A549 treated with Hydrocortisone at 1 μM for 4 hours (cell line): ENCODE measurements at places on chromosomes 5 and 9. TPM values are rescaled to one million over a fixed set of nuclear protein-coding genes. Genes with fewer than 3 reads are reported as not detected.

C1QTNF3 gene
- total RNA-seq, result 0.09 to 0.39 TPM (median 0.25 TPM) in 5 replicates

SAPCD2 gene
- total RNA-seq, result 17.6 to 24.7 TPM (median 21.7 TPM) in 5 replicates

LEAP2 gene
- total RNA-seq, result 0.62 to 1.0 TPM (median 0.97 TPM) in 5 replicates

GABRA6 gene
- total RNA-seq, result not detected in 5 replicates

LIFR gene
- 4.8 to 9.1 TPM (median 7.3 TPM) in 5 replicates for total RNA-seq

TMEM232 gene
- total RNA-seq, result 0.20 TPM in 2 of 5 replicates, not detected in the others

NIM1K gene
- 0.24 to 0.30 TPM (median 0.28 TPM) in 5 replicates for total RNA-seq

TIMD4 gene
- total RNA-seq, result 0.70 to 1.4 TPM (median 1.1 TPM) in 5 replicates

SPINK9 gene
- total RNA-seq, result not detected in 5 replicates

TSSK1B gene
- not detected in 5 replicates for total RNA-seq

PTGDS gene
- 0.55 to 0.77 TPM (median 0.67 TPM) in 5 replicates for total RNA-seq

CNOT8 gene
- 31.2 to 38.6 TPM (median 35.6 TPM) in 5 replicates for total RNA-seq

BSPRY gene
- 0.06 to 0.12 TPM in 2 of 5 replicates, not detected in the others for total RNA-seq
